ENCODE measurements at places on chromosomes 5 and 9.

DNA sequence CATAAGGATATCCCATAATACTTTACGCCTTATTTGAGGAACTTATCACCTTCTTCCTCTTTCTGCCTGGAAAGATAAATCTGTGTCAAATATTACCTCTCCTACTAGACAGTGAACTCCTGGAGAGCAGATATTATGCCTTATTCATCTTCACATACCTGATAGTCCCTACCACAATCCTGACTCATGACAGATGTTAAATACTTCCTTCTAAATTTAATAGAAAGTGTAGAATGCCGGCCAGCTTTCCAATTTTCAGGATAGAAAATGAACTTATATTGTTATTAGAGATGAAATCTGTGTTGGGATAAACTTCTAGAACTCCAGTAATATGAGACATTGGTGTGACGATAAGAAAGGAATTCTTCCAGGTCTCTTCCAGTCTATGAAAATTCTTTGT, 89.0 kb downstream of the GCNT4 start:
- DNase-seq = no peak

DNA sequence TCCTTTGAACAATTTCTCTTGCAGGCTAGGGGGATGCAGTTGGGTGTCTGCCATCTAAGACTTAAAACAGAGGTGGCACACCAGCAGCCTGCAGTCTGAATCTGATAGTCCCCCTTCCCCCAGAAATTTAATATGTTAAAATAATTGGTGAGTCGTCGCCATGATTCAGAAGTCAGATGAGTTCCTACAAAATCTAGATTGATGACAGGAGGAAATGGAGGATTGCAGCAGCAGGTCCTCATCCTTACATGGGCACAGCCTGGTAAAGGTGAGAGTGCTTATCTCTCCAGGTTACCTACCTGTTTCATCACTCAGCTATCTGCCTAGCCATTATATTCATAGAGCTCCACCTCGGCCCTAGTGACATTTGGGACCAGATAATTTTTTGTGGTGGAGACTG, 112.3 kb downstream of the PCSK1 start:
- no peak for DNase-seq

DNA sequence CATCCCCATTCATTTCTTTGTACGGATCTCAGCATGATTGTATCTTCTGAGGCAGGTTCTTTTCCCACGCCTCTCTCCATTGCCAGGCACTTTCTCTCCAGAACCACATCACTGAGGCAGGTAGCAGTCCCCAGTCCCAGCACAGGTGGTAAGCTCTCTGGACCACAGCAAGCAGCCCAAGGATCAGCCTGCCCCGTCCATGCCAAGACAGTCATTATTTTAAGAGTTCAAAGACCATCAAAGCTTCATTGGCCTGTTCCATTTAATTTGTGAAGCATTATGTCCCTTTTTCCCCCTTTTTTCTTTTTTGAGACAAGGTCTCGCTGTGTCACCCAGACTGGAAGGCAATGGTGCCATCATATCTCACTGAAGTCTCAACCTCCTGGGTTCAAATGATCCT, 171.7 kb downstream of the AUH start:
- DNase-seq = no peak

- no peak for DNase-seq
Measured at GRCh38 chr9:90070469-90070868, 465.7 kb downstream of the GADD45G start.

GRCh38 chr5:52798938-52799337, 11.2 kb downstream of the ITGA1 start:
- DNase-seq = no peak

DNA sequence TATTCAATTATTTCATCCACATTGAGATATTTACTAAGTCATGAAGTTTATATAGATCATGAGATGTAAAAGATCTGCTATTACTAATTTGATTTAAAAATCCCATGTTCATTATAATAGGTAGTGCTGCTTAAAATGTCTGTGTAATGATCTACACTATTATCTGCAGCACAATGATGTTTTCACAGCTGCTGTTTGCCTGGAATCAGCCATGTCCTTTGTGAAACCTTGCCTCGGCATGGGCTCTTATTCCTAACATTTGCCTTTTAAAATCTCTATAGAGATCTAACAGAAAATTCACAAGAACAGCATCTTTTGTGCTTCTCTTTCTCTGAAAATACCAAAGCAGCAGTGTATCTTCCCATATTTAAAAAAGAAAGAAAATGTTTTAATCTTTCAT, 444.6 kb downstream of the PTPRD start:
- no peak for DNase-seq

DNA sequence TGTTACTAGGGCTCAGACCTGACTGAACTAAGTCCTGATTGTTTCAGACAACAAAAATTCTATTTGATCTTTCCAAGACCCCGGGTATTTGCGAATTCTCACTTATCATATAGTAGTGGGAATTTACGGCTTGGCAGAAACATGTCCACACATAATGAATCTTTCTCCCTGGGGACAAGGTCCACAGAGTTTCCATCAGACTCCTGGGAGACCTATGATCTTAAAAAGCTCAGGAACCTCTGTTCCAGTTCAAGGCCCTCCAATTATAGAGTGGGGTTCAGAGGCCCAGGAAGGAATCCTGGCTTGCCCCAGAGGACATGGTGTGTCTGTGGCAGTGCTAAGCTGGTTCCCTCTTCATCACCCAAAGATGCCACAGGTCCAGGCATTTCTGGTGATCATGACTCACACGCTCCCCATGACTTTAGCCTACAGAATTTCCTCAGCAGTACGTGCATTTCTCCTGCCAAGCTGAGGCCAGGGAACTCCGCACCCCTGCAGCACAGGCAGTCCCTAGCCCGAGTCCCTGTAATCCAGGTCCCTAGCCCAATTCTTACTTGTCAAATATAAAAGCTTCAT, 12.6 kb downstream of the RAPGEF1 start:
- DNase-seq = no peak

GRCh38 chr9:77648234-77649108, at the start of gene GNA14:
Gene GNA14, minus strand, starts transcription at chr9:77648322. Its CDS starts 529 bp downstream, at chr9:77647793.
- no peak for DNase-seq

DNA sequence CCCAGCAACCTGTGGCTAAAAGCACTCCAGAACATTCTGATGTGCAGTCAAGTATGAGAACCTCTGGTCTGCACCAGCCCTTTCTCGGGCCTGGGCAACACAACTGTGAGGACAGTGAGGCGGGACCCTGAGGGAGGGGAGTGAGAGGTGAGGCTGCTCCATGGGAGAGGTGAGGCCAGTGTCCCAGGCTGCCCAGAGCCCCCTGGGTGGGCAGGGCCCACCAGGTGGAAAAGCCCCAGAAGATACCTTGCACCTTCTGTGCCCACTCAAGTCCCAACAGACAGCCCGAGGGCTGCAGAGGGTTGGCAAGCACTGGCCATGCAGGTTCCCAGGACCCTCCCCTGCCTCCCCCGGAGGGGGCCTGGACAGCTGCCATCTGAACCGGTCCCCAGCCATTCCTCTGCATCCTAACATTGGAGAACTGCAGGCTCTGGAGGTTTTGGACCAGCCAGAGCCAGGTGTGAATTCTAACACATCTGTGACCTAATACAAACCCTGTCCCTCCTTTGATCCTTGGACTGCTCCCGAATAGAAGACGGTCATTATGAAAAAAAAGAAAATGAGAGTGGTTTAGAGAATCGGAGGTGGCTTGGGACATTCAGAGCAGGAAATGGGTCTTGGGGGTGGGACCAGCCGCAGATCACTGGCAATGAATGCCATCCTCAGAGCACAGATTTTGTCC, 57.0 kb downstream of the DUSP1 start:
- DNase-seq = no peak

DNA sequence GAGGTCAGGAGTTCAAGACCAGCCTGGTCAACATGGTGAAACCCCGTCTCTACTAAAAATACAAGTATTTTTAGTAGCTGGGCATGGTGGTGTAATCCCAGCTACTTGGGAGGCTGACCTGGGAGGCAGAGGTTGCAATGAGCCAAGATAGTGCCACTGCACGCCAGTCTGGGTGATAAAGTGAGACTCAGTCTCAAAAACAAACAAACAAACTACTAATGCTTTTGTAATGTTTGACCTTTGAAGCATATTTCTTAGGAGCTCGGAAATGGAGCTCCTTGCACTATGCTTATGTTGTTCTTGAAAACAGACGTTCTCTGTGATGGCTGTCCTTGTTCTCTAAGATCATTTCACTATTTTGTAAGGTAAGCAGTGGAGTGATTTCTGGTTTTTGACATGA, 6.0 kb downstream of the F2RL2 start:
- no peak for DNase-seq

DNA sequence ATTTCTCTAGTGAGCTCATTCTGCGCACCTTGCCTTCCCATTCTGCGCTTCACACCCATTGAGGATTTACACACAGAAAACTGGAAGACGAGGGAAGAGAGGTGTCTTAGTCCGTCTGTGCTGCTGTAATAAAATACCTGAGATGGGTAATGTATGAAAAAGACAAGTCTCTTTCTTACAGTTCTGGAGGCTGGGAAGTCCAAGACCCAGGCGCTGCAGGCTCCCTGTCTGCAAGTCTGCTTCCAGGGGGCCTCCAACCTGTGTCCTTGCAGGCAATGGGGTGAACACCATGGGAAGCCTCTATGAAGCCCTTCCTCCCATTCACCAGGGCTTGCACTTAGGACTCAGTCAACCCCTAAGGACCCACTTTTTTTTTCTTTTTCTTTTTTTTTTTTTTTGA, 245.0 kb downstream of the AUH start:
- no peak for DNase-seq

GRCh38 chr5:107830750-107831149, 160.0 kb upstream of the EFNA5 start:
- no peak for DNase-seq

DNA sequence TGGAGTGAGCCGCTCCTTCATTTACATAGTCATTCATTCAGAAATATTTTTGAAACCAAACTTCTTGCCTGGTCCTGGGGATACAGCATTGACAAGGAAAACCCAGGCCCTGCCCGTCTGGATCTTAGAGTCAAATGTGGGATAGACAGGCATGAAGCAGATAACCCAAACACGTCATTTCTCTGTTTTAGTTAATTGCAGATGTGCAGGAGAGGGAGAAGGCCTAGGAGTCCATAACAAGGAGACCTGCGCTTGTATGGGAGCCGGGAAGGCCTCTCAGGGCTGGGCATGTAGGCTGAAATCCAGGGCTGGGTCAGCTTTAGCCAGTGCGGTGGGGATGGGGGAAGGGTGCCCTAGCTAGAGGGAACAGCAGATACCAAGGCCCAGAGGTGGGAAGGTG, 43.3 kb downstream of the PRRX2 start:
- DNase-seq = no peak

DNA sequence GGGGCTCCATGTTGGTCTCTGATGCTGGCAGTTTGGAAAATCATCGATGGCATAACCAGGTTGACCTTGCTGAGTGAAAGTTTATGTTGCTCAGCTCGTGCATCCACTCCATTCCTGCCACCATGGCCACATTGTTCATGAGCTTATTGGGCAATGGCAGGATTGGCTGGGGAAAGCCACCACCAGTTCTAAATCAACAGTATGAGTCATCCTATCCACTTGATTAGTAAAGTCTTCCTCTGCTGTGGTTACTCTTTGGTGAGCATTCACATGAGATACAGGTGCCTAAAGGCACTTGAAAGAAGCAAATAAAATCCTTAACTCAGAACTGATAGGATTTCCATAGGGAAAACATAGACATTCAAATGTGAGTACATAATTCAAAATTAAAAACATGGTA, 131.8 kb upstream of the FBN2 start:
- DNase-seq = no peak
